ENCODE measurements at places on chromosomes 7 and 10.

- DNase-seq: peak; percentile 94
Measured at GRCh38 chr10:4131407-4132215, 346.6 kb upstream of the KLF6 start.

DNA sequence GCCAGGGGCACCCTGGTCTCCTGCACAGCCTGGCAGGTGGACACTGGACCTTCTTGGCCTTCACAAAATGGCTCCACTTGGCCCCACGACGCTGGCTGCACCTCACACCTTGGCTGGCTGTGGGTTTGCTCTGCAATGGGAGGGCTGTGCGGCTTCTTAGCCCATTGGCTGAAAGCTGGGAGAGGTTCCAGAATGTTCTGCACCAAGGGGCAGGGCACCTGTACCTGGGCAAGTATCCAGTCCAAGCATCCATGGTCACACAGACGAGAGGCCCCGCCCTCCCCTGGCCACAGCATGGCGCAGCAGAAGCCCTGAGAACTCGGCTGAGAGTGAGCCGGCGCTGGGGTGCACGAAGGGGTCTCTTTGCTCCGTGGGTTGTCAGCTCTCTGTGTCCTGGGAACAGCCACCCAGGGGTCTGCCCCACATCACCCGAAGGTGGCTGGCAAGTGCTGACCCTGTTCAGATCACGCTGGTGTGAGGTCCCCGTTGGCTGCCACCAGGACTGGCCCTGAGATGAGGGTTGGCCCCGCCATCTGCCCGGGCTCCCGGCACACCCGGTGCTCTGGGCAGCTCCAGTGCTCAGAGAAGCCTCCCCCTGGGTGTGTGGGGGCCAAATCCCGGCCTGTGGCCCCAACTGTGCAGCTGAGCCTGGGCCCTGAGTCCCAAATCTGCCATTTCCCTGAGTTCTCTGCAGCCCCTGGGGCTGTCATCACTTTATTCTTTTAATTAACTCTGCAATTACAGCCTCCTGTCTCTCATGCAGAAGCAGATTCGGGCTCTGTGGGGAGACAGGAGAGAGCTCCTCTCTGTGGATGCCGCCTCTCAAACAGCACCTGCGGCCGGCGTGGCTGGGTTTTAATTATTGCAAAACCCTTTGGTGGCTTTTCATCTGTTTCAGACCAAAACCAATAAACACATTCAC, 19.4 kb upstream of the ADGRA1 start:
- no peak for DNase-seq

- DNase-seq: no peak
Measured at GRCh38 chr10:32232378-32232777, 114.6 kb downstream of the EPC1 start.

- DNase-seq: peak; percentile 45
Measured at GRCh38 chr7:94314413-94315410, 80.0 kb upstream of the COL1A2 start.

DNA sequence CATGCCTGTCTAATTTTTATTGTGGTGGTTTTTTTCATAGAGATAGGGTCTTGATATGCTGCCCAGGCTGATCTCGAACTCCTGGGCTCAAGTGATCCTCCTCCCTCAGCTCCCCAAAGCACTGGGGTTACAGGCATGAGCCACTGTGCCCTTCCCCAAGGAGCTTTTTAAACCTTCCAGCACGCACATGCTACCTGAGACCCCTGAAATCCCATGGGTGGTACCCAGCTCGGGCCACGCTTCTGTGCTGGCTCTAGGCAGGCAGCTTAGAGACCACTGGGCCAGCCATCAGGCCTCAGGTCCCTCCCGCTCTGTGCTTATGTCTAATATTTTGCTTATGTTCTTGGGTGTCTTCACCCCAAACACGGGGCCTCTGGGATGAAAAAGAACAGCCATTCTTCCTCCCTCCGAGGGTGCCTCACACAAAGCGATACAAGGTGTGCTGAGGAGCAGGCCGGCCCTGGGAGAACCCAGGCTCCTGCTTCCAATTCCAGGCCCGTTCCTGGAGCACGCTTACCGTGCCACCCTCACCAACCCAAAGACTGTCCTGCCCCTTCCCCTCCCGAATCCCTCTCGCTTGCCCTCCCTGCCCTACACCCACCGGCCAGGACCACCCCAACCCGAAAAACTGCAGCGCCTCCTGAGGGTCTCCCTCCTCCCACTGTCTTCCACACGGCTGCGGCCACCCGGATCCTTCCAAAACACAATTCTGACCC, 10.9 kb downstream of the SPOCK2 start:
- DNase-seq: no peak

GRCh38 chr7:37726016-37726415, 42.5 kb downstream of the GPR141 start:
- DNase-seq: no peak

DNA sequence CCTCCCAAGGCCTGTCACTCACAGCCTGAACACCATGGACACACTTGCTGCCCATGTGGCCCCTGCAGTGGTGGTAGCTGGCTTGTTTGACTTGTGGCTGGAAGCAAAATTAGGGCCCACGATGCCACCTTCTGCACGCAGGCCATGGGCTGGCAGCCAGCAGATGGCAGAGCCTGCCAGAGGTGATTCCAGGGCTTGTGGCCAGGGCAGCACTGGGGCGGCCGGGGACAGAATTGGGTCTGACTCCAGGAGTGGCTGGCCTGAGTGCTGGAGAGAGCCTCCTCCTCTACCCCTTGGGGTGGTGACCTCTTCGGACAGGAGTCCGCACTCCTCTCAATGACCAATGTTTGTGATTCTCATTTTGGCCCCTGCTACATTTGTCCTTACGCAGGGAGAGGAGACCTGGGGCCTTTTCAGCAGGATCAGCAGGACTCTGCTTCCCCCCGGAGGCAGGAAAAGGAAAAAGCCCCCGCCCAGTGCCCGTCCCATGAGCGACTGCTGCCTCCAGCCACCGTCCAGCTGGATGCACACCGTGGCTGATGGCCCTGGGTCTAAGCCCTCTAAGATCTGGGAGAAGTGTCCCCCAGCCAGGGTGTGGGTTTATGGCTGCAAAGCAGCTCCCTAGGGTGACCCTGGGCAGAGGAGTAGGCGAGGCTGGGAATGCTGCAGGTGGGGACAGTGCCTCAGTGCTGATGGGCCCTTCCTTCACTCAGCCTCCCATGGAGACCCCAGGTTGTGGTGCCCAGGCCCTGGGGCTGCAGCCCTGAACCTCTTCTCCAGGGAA, 26.5 kb downstream of the DNAJB12 start:
- DNase-seq: peak; percentile 65

All from A673 (cell line).